Right lobe of liver (tissue), 6 donors: ENCODE measurements at places on chromosomes 16 and 17. TPM values are rescaled to one million over a fixed set of nuclear protein-coding genes. Genes with fewer than 3 reads are reported as not detected.

DNA sequence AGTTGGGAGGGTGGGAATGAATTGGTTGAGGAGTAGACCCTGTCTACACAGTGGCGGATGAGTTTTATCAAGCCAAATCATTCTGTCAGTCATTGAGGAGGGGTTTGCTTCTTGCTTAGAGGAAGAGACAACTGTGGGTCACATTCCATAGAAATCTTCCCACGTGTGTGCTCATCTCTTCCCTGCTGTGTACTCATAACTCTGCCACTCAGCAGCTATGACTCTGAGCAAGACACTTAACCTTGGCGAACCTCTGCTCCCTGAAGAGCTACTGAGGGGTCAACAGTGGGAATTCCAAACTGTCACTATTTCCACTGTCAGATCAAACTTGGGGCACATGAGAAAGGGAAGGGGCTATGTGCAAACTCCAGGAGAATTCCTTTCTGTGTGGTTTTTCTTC, 72.6 kb upstream of the COX10 start:
- H3K27ac ChIP-seq = no peak overlapping the region
- no peaks in the 10 kb centered on the region for H3K36me3 ChIP-seq
- DNase-seq = no peak
- H3K27me3 ChIP-seq = no peaks in the 10 kb centered on the region
- no peak overlapping the region for H3K4me3 ChIP-seq

DNA sequence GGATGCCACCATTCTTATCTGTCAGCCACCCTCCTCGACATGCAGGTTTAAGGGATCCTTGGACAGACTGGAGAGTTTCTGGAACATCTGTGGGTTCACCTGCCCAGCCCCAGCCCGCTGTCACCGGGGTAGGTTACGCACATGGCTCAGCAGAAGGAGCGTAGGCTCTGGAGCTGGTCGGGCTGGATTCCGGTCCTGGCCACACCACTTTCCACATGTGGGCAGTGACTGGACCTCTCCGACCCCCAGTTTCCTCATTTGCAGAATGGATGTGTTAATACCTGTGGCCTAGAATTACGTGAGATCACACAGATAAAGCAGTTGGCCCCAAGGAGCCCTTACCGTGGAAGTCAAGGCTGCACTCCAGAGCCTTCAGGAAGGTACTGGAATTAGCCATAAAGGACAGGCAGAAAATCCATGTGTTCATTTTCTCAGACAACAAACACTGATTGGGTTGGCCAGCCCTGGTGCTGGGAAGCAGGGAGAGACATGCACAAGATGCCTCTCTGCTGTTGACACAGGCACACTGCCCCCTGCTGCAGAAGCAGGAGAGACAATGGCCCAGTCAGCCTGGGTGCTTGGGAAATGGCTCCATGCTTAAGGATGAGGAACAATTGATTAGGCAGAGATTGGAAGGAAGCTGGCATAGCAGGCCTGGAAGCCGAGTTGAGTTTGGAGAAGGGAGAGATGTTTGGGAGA, 58.8 kb downstream of the SF3B3 start:
- H3K27ac ChIP-seq = no peak overlapping the region
- no peaks in the 10 kb centered on the region for H3K4me1 ChIP-seq
- no peak for DNase-seq
- H3K27me3 ChIP-seq = no peaks in the 10 kb centered on the region
- no peak overlapping the region for H3K4me3 ChIP-seq

GRCh38 chr17:73267648-73268537, 6.2 kb upstream of the CPSF4L start:
- no peak overlapping the region for H3K27ac ChIP-seq

- H3K27ac ChIP-seq = no peak overlapping the region
- H3K4me3 ChIP-seq = no peak overlapping the region
- DNase-seq = no peak
- H3K27me3 ChIP-seq = no peaks in the 10 kb centered on the region
These were observed 191.1 kb downstream of the ZFHX3 start for GRCh38 chr16:72856797-72857196.

- no peak overlapping the region for H3K4me3 ChIP-seq
- H3K36me3 ChIP-seq = no peaks in the 10 kb centered on the region
- H3K27ac ChIP-seq = no peak overlapping the region
These were observed 112.0 kb upstream of the SMURF2 start for GRCh38 chr17:64773836-64774761.

DNA sequence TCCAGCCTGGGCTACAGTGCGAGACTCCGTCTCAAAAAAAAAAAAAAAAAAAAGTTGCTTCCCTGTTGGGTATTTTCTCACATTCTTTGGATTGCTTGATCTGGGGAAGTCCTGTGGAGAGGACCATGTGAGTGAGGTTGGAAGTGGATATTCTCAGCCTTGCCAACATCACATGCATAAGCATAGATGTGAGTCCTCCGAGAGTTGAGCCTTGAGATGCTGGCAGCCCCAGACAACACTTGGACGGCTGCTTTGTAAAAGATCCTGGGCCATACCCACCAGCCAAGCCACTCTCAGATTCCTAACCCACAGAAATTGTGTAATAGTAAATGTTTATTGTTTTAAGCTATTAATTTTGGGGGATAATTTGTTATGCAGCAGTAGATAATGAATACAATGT, 1570.0 kb upstream of the GOT2 start:
- H3K4me1 ChIP-seq = no peaks in the 10 kb centered on the region
- no peaks in the 10 kb centered on the region for H3K36me3 ChIP-seq
- H3K4me3 ChIP-seq = no peak overlapping the region
- no peak for DNase-seq
- no peak overlapping the region for H3K27ac ChIP-seq
- no peaks in the 10 kb centered on the region for H3K27me3 ChIP-seq

DNA sequence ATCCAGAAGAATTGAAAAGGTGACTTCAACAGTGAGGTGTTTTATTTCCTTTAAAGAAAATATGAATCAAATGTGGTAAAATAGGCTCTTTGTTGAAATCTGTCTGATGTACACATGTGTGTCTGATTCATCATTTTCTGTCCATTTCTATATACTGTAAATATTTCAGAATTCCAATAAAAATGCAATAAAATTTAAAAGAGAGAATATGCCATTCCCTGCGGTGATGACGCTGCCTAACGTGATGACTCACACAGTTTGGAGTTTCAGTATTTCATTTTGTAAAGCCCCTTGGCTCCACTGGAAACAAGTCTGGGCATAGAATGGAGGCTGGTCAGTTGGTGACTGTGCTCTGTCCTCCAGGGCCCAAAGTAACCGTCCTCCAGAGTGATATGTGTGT, 482.5 kb upstream of the CDH5 start:
- no peak overlapping the region for H3K4me3 ChIP-seq
- DNase-seq = no peak
- no peak overlapping the region for H3K27ac ChIP-seq
- no peaks in the 10 kb centered on the region for H3K4me1 ChIP-seq
- no peaks in the 10 kb centered on the region for H3K27me3 ChIP-seq

DNA sequence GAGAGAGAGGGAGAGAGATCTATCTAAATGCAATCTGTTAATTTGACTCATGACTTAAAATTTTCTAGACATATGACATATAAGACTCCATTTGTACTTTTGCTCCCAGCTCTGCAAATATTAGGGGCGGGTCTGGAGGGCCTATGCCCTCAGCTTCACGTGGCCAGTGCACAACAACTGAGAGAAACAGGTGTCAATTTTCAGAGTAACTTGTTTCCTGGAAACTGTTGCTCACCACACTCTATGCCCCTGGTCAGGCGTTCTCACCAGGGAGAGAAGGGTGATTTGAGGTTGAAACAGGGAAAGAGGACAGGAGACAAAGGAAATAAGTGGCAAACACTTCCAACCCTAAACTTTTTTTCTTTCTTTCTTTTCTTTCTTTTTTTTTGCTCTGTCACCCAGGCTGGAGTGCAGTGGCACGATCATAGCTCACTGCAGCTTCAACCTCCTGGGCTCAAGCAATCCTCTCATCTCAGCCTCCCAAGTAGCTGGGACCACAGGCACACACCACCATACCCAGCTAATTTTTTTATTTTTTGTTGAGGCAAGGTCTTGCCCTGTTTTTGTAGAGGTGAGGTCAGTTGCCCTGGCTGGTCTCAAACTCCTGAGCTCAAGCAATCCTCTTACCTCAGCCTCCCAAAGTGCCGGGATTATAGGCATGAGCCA, 270.0 kb downstream of the SLC39A11 start:
- H3K4me3 ChIP-seq = no peak overlapping the region
- H3K27ac ChIP-seq = no peak overlapping the region
- no peaks in the 10 kb centered on the region for H3K27me3 ChIP-seq
- no peaks in the 10 kb centered on the region for H3K4me1 ChIP-seq

The VTN gene
- total RNA-seq = 2,747 TPM

The CCDC92B gene
- not detected for total RNA-seq

The BHLHA9 gene
- total RNA-seq = not detected

The PIPOX gene
- 322 TPM for total RNA-seq

The KRT25 gene
- not detected for total RNA-seq

The COA3 gene
- 60.7 TPM for total RNA-seq

The THUMPD1 gene
- total RNA-seq = 26.4 TPM

The TP53TG3 gene
- total RNA-seq = not detected
